Activated T-cell treated with anti-CD3 and anti-CD28 coated beads for 1 hour (primary cell): ENCODE measurements at places on chromosomes 2 and 18.

DNA sequence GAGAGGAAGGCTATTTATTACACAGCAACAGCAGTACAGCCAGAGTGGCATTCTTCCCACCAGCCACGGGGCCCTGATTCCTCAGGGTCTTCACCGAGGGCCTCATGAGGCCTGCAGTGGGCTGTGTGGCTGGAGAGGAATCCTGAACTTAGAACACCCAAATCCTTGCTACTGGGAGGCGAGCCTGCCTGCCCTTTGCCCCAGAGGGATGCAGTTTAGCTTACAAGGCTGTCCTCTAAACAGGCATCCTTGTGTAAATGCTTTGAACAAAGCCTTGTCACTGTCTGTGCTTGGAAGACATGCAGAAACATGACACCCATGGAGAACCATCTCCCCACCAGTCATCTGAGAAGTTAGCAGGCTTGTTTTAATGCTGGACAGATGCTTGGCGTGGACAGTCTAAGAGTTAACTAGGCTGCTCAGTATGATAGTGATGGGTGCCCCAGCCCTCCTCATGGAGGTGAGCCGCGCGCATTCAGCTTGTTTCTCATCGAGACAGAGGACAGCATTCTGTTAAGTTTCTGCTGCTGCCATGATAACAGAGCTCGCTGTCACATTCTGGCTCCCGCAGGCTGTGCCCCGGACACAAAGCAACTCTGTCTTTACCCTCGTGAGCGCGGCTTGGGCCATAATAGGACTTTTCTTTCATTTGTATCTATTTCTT lies 42.9 kb downstream of the ADI1 start:
- no peak for DNase-seq

GRCh38 chr2:58131191-58132011 lies 84.8 kb downstream of the VRK2 start:
- DNase-seq: no peak

DNA sequence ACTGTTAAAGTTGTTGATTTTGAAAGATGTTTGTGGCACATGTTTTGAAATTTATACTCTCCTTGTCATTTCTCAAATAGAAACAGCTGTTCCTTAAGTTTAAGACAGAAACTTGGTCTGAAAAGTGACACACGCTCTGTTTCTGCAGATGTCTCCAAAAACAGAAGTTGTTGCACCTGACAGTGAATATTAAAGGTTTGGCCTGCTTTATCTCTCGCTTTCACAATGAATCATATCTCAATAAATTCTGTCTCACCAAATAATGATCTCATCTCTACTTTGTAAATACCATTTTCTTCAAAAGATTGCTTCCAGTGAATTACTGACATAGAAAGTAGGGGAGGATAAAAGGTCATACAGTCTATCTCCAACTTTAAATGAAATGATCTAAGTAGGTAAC lies 294.9 kb upstream of the SYT4 start:
- no peak for DNase-seq

DNA sequence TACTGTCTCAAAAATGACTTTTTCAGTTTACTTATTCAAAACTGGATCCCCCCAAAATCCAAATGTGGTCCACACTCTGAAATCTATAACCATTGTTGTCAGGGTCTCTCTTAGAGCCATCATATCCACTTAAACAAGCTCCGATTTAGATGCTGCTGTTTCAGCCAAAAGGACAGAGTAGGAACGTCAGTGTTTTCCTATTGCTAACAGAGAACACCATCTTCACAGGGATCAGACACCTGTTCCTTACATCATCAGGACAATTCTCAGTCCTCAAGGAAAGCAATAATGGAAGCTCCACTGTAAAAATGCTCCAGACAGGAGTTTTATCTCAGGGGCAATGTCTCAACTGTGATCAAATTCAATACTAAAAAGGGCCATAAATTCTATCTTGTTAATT lies 155.4 kb downstream of the STK39 start:
- DNase-seq: no peak

GRCh38 chr2:230007931-230008707 lies 60.6 kb downstream of the SLC16A14 start:
- peak; percentile 85 for DNase-seq

DNA sequence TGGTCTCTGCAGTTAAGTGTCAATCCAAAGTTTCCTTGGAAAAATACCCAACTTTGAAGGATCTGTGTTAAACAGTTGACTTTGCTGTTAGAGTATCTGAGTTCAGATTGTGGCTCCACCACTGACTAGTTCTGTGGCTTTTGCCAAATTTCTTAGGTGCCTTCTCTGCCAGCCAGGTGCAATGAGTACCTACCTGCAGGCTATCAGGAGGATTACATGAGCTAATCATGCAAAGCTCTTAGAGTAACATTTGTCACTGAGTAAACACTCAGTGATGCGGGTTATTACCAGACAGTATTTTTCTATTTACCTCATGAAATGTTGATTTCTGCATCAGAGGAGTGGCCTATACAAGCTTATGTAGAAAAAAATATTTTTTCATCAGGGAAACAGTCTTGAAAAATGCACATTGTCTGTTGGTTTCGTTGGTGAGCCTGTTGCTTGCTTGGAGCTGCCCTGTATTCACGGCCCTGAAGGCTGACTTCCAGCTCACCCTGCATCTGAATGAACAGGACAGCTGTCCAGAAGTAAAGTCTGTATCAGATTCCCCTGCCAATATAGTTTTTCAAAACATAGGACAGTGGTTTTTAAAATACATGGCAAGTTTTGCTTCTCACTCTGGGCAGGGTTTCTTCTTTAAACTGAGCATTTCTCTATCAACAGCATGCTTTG lies 235.1 kb downstream of the CDCA7 start:
- DNase-seq: no peak

GRCh38 chr18:10913919-10914318 lies 235.4 kb downstream of the PIEZO2 start:
- DNase-seq: no peak

- DNase-seq: no peak
Measured at GRCh38 chr2:6372317-6372901, 493.3 kb downstream of the CMPK2 start.

DNA sequence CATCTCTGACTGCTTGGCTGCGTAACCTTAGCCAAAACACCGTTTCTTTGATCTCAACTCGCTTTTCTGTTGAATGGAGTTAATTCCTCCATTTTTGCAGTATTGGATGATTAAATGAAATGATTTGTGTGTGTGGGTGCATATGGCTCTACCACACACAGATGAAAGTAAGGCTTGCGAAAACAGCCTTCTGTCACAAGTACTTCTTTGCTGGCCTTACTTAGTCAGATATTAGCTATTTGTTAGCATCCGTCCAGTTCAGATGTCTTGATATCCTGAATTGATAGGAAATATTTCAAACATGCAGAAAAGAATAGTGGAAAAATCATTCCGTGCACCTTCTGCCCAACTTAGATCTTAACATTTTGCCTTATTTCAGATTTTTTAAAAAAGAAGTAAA lies 21.8 kb downstream of the NCOA1 start:
- DNase-seq: no peak

- no peak for DNase-seq
Measured at GRCh38 chr2:190802626-190803209, 77.9 kb upstream of the GLS start.

DNA sequence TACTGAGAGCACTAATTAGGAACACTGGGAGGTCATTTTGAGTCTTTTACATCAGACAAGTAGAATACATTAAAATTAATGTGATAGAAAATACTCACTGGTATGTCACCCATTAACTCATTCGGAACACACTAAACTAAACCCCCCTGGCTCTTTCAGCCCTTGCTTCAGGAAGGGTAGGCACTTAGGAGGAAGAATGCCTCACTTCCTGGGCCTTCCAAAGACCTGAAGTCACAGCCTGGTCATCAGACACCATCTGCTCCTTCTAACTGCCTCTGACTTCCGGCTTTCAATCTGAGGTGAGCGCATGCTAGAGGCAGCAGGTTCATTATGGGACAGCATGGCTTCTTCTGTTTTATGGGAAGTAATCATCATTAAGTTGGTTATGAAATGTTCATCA lies 451.4 kb downstream of the PID1 start:
- no peak for DNase-seq

- DNase-seq: no peak
Measured at GRCh38 chr2:164781394-164781793, 60.2 kb downstream of the COBLL1 start.

DNA sequence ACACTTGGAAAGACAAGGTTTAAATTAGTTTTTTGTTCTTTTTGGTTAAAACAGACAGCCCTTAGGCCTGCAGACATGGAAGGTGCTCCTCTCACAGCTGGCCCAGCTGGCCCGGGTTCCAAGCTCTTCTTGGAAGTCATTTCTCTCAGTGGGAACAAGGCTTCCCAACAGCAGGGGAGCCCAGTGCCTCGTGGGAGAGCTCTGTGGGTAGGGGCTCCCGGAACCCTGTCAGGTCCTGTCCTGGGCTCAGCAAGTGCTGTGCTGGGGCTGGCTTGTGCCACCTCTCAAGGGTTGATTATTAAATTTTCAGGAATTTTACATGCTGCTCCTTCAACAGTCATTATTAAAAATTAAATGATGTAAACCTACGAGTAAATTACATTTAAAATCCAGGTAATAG lies 189.6 kb downstream of the GALNT1 start:
- no peak for DNase-seq

DNA sequence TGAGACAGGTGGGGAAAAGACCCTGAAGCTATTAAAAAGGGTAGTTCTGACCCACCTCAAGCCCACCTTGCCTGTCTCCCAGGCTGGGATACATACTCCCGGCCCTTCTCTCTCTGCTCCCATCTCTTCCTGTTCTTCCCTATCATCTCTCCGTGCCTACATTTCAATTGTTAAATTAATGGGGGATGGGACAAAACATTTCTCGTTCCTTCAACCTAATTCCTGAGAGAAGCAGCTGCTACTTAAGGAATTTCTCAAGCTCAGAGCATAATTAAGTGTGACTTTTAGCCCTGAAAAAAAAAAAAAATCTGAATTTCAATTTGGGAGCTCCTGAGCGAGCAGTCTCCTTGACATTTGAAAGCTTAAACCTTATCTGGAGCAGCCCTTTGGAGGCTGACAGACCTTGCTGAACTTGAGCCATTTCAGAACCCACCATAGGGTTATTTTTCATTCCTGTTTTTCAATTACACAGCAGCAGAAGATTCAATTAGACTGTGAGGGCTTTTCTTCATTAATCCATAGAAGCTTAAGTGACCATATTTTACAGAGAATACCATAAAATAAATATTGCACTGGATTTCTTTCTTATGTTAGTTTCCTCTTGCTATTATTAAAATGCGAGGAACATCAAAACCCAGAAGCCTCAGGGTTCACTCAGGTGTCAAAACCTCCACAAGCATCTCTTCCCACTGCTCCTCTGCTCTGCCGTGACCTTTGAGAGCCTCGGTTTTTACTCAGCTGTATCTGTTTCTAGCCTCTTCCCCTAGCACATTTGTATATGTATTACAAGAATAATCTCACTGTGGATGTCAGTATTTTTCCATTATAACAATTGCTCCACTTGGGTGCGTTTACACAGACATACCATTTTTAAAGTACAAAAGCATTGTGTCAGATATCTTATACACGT lies 125.7 kb downstream of the B3GNT2 start:
- no peak for DNase-seq

- no peak for DNase-seq
Measured at GRCh38 chr2:215401896-215402379, 33.9 kb downstream of the FN1 start.

GRCh38 chr18:35077937-35078336 lies 36.7 kb downstream of the MAPRE2 start:
- no peak for DNase-seq

DNA sequence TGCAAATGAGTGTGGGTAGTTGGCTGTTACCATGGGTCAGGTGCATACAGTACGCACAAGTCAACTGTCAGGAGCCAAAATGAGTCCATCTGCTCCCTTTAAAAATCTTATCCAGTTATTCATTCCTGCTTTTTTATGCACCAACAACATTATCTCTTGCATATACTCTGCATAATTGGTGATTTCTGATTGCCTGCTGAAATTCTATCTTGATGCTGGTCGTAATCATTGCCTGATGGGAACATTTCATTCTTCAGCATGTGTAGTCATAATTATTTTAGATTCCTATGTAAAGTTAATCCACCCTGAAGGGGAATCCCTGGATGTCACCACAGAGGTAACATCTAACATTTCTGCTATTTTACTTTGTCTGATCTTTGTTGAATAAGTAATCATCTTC lies 102.2 kb upstream of the RND3 start:
- DNase-seq: no peak

GRCh38 chr2:191917967-191918651 lies 71.2 kb upstream of the CAVIN2 start:
- DNase-seq: no peak

DNA sequence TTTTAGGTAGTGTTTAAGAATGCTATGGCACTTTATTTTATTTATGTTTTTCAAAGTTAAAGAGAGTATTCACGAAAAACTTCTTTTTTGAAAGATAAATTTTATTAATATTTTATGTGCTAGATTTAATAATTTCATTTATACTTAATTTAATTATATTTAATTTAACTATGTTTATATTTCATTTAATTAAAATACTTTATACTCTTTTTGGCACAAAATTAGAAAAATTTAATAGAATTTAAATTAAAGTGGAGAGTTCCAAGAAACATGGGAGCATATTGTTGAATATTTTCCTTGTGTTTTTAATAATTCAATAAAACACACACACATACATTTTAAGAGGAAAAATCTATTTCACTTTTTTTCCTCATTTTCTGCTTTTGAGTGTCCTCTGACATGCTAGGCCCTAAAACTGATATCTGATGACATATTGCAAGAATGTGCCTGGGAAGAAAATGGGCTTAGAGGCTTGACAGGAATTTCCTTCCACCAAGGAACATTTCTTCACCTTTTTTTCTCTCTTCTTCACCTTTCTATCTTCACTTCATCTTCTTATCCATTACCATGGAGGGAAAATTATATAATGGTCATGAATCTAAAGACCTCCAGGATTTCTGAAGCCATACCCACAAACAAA lies 15.4 kb downstream of the ARHGAP28 start:
- DNase-seq: no peak

- no peak for DNase-seq
Measured at GRCh38 chr2:217972490-217972889, 30.3 kb downstream of the TNS1 start.
